Activated T-cell treated with anti-CD3 and anti-CD28 coated beads, Interleukin-2, amount 50 U/mL, for 72 hours (primary cell): ENCODE measurements at places on chromosomes 16 and 17. TPM values are rescaled to one million over a fixed set of nuclear protein-coding genes. Genes with fewer than 3 reads are reported as not detected.

DNA sequence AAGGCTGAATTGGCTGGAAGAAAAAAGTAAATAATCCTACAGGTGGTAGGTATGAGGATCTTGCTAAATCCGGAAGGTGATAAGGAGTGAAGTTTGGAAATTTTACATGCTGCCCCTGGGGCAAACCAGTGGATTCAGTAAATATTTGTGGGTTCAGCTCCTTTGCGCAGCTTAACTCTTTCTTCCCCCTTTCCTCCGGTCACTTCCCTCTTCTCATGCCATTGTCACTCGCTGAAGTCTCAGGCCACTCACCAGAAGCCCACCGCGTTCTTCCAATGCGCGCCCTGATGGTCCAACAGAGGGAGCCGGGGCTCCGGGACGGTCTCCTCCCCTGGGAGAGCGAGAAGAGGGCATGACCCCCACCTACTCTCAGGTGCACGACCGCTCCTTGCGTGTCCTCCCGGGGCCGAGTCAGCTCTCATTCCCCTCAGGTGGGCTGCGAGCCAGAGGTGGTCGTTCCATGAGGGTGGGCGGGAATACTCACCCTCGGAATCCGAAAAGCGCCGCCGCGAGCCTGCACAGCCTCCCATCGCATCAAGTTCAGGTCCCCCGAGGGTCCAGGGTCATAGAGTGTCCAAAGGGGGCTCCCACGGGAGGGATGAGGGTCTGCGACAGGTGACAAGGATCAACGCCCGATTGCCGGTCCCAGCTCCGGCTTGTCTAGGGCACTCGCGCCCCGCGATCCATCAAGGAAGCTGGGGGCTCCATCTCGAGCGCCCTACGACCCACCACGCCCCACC, 474 bp downstream of the CLN3 start:
- no peaks in the 10 kb centered on the region for H3K36me3 ChIP-seq
- DNase-seq: no peak
- peaks cover 68% of the 10 kb centered on the region for H3K4me1 ChIP-seq
- H3K27me3 ChIP-seq: no peaks in the 10 kb centered on the region

GRCh38 chr17:58189436-58190146, 2.9 kb upstream of the EPX start:
- no peak for DNase-seq
- no peaks in the 10 kb centered on the region for H3K36me3 ChIP-seq
- no peak overlapping the region for H3K4me3 ChIP-seq

- H3K27me3 ChIP-seq: no peaks in the 10 kb centered on the region
- peaks cover 2% of the 10 kb centered on the region for H3K36me3 ChIP-seq
- DNase-seq: peak; percentile 29
- peak overlapping the region; percentile 87 for H3K4me3 ChIP-seq
These were observed 732 bp upstream of the EXOSC6 start for GRCh38 chr16:70252355-70252988.

DNA sequence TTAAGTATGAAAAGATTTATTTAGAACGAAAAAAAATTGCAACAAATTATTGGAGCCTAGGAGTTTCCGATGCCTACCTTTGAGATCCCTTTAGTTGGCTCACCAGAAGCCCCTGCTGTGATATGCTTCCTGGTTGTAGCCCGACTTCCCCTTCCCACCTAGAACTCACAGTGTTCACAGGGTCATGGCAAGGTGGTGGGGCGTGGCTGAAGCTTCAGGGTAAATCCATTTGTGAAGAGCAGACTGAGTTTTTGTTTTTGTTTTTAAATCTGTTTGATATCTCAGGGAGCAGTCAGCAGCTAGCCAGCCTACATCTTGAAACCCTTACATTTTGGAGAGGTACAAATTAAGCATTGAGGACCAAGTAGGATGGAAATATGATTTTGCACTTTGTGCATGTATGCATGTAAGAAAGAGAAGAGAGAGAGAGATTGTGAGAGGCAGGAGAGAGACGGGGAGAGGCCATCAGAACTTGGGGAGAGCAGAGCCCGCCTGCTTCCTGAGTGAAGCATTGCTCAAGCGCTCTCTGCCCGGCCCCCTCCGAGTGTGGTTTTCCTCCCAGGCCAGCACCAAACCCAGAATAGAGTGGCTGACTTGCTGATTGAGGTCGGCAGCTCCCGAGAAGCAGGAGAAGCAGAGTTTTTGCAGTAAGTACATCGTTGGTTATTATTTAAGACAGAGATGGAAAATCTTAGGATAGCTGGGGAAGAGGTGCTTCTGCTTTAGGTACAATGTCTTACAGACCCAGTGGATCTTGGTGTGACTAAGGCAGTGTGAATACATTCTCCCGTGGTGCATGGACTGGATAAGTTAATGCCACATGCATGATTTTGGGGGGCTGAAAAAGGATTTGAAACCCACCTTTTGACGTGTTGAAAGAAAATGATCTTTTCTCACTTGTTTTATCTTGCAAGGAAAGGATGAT, 64.2 kb downstream of the SPECC1 start:
- no peaks in the 10 kb centered on the region for H3K36me3 ChIP-seq
- peak overlapping the region; percentile 7 for H3K27ac ChIP-seq
- peaks cover 27% of the 10 kb centered on the region for H3K4me1 ChIP-seq
- peak overlapping the region; percentile 70 for H3K4me3 ChIP-seq
- peak; percentile 39 for DNase-seq
- H3K27me3 ChIP-seq: peaks cover 11% of the 10 kb centered on the region

DNA sequence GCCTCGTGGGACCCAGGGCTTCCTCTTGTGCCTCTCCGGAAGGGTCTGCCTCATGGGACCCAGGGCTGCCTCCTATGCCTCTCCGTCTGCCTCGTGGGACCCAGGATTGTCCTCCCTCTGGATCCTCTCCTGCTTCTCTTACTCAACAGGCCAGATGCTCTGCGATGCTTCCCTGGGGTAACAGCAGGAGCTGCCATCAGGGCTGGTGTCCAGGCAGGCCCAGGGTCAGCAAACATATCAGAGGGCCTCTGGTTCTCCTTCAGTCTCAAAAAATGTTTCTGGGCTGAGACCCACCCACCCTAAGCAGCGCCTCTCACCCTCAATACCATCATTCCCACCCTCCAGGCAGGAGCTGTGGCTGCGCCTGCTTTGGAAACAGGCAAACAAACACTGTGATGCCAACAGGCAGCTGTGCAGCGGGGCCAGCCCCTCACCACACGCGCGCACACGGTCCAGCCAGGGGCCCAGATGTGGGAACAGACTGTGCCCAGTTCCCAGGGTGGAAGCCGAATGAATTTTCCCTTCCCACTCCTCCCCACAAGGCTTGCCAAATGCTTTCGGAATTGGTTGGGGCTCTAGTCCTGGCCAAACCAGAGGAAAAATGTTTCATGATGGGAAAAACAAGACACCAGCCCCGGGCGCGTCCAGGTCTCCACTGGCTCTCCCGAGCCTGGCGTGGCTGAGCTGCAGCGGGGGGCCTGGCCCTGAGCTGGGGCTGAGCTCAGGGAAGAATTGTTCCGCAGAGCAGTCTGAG, 11.3 kb downstream of the TIMM22 start:
- no peak overlapping the region for H3K27ac ChIP-seq
- no peak overlapping the region for H3K4me3 ChIP-seq
- H3K36me3 ChIP-seq: no peaks in the 10 kb centered on the region

DNA sequence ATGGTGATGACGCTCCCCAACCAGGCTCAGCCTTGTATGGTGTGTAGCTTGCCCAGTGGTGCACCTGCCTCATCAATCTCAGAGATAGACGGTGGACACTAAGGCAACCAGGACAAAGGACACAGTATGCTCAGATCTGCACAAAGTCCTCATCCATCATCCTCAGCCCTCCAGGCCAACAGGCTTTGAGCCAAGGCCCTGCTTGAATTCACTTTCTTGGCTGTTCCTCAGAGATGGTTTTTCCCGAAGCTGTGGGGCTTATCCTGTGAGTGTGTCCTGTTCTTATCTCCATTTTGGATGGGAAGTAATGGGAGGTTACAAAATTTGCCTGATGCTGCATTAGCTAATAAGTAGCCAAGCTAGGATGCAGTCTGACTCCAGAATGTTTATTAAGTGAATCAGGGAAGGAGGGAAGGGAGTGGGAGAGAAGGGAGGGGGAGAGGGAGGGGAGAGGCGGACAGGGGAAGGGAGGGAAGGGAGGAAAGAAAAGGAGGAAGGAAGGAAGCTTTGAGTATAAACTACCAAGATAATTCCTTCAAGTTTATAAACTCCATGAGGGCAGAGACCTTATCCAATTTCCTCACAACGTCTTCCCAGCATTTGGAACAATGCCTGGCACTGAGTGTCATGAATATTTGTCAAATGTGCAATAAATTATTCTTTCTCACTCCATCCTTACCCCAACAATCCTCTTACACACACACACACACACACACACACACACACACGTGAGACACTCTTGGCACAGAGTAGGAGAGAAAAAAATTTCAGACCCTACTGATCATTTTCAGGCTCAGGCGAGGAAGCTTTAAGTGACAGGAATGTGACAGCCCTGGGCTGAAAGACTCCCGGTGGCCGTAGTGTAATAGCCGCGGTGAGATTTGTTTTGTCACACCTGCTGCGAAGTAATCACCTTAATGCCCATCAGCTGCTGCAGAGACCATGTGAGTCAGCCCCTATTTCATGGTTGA, 84.3 kb downstream of the BMERB1 start:
- H3K4me1 ChIP-seq: peaks cover 7% of the 10 kb centered on the region
- no peaks in the 10 kb centered on the region for H3K36me3 ChIP-seq
- no peaks in the 10 kb centered on the region for H3K27me3 ChIP-seq
- no peak overlapping the region for H3K4me3 ChIP-seq

- H3K36me3 ChIP-seq: no peaks in the 10 kb centered on the region
- no peak overlapping the region for H3K27ac ChIP-seq
- peaks cover 14% of the 10 kb centered on the region for H3K4me1 ChIP-seq
- H3K4me3 ChIP-seq: no peak overlapping the region
- no peaks in the 10 kb centered on the region for H3K27me3 ChIP-seq
- DNase-seq: no peak
These were observed 23.5 kb downstream of the TMC6 start for GRCh38 chr17:78105101-78105500.

DNA sequence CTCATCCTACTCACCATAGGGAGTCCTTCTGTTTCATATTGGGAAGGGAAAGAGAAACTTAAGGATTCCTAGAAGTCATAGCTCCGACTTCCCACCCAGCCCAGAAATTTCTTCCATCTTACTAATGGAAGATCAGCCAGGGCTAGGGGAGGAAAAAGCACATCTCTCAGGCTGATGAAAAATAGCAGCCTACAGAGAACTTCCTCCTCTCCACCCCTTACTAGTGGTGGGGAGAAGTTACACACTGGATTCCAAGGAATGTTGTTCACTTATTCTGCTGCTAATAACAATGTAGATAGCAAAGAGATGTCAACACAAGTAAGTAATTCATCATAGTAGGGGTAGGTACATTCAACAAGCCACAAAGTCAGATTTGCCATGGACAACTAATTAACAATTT, 94.4 kb downstream of the SPACA3 start:
- peaks cover 43% of the 10 kb centered on the region for H3K27me3 ChIP-seq
- no peaks in the 10 kb centered on the region for H3K4me1 ChIP-seq

GRCh38 chr16:53922807-53923571, 219.0 kb downstream of the FTO start:
- H3K27me3 ChIP-seq: no peaks in the 10 kb centered on the region
- H3K4me1 ChIP-seq: peaks cover 18% of the 10 kb centered on the region
- peak overlapping the region; percentile 7 for H3K27ac ChIP-seq
- no peak overlapping the region for H3K4me3 ChIP-seq
- no peak for DNase-seq
- peaks cover 3% of the 10 kb centered on the region for H3K36me3 ChIP-seq

DNA sequence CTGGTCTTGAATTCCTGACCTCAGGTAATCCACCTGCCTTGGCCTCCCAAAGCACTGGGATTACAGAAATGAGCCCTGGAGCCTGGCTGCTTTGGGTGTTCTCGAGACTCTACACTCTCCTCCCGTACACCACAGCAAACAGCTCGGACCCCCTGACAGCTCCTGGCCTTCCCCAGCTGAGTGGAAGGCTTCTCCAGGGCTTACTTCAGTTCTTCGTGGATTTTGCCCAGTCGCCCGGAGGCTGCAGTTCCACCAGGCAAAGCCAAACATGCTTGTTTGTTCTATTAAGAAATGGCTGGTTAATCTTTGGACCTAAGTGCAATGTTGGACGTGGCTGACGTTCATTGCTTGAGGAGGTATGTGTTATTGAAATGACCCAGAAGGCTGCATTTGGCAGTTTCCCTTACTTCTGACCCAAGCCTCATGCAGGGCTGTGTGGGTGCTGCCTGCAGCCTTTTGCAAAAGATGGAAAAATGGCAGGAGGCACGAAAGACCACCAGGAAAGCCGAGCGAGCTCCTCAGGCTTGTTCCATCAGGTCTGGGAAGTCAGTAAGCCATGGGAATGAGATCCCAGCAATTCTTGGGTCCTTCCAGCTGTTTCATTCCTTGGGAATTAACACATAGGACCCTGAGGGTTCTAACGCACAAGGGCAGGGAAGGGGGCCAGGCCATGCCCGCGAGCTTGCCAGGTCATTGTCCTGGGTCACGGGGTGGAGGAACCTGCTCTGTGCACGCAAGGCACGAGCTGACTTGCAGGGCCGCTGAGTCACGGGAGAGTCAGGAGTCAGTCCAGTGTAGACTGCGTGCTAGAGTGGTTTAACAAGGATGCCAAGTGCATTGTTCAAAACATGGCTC, 23.9 kb upstream of the KLHDC4 start:
- H3K36me3 ChIP-seq: no peaks in the 10 kb centered on the region
- H3K27me3 ChIP-seq: no peaks in the 10 kb centered on the region
- no peaks in the 10 kb centered on the region for H3K4me1 ChIP-seq

- H3K4me1 ChIP-seq: no peaks in the 10 kb centered on the region
- H3K36me3 ChIP-seq: no peaks in the 10 kb centered on the region
- H3K27me3 ChIP-seq: peaks cover 33% of the 10 kb centered on the region
These were observed 20.6 kb downstream of the B9D1 start for GRCh38 chr17:19341641-19342610.

The WFDC1 gene
- total RNA-seq: not detected

The IST1 gene
- total RNA-seq: 194 TPM

The CD68 gene
- 10.3 TPM for total RNA-seq
